Hippocampal formation (tissue), 2 donors: ENCODE measurements at places on chromosomes 12 and 14.

DNA sequence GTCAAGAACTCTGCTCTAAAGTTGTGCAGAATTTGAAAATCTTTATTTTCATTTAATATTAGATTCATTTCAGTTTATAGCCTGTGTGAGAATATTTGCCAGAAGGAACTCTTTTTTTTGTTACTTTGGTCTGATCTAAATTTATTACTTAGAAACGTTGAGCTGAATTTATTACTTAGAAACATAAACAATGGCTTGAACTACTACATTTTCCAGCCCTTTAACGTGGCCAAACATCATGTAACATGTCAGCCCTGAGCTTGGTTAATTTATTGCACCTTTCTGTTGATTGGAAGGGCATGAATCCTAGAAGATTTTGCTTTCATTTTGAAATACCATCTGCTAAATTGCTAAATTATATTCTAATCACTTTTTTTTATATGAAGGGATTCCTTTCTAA, 241.4 kb downstream of the TMEM117 start:
- no peak for DNase-seq

GRCh38 chr14:24171422-24172260, at the start of gene REC8:
Gene REC8 (plus strand): TSS chr14:24172080. CDS start chr14:24172553, 473 bp downstream.
- DNase-seq = peak; percentile 90

- no peak for DNase-seq
Measured at GRCh38 chr12:19654650-19655376, 215.5 kb downstream of the AEBP2 start.

GRCh38 chr14:83826838-83827237, 1703.1 kb upstream of the FLRT2 start:
- DNase-seq = no peak

GRCh38 chr12:54373649-54374561, 9.6 kb upstream of the GPR84 start:
- no peak for DNase-seq

DNA sequence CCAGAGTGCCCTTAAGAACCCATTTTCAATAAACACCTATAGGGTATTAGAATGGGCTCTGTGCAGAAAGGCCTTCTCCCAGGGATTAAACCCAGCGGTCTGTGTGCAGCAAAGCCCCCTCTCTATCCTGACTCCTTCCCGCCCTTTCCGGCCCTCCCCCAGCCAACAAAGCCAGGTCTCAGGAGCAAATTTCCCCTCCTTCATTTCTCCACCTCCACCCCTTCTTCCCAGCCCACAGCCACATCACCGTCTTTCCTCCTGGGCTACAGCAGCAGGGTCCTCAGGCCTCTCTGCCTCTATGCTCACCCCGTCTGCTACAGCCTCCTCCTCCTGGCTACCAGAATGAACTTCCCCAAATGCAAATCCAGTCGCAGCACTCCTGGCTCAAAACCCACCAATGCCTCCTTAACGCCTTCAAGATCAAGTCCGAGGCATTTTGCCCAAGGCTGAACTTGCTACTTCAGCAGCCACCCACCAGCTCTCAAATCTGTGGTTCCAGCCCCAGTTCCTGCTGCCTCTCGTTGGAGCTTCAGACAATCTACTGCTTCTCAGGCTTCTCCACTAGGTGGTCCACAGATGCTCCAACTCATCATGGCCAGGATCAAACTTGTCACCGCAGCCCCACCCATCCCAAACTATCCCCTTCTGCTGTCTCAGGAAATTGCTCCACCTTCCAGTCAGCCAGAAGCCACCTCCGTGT, 134.8 kb downstream of the BCL11B start:
- no peak for DNase-seq

DNA sequence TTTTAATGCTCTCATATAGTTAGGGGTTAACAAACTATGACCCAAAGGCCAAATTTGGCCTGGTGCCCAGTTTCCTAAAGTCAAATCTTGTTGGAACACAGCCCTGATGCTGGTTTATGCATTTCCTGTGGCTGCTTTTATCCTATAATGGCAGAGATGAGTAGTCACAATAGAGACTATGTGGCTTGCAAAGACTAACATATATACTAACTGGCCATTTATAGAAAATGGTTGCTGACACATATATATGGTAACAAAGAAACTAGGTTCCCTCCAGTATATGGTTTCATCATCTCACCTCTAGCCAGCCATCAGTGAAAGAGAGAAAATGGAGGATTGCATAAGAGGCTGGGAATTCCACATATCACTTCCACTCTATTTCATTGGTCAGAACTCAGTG, 10.8 kb downstream of the NAV3 start:
- no peak for DNase-seq

GRCh38 chr12:105076098-105076497, 8.2 kb downstream of the ALDH1L2 start:
- no peak for DNase-seq

DNA sequence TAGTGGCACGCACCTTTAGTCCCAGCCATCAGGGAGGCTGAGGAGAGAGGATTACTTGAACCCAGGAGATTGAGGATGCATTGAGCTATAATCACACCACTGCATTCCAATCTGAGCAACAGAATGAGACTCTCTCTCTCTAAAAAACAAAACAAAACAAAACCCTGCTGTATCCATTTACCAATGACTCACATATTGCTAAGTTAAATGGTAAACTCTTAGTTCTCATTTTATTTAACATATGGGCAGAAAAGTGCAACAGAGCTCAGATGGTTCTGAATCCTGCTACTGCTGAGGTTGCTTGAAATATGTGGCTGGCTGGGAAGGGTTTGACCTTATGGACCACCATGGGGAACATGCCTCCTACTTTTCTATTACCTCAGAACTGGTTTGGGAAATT, 33.7 kb upstream of the CCNT1 start:
- DNase-seq = no peak

DNA sequence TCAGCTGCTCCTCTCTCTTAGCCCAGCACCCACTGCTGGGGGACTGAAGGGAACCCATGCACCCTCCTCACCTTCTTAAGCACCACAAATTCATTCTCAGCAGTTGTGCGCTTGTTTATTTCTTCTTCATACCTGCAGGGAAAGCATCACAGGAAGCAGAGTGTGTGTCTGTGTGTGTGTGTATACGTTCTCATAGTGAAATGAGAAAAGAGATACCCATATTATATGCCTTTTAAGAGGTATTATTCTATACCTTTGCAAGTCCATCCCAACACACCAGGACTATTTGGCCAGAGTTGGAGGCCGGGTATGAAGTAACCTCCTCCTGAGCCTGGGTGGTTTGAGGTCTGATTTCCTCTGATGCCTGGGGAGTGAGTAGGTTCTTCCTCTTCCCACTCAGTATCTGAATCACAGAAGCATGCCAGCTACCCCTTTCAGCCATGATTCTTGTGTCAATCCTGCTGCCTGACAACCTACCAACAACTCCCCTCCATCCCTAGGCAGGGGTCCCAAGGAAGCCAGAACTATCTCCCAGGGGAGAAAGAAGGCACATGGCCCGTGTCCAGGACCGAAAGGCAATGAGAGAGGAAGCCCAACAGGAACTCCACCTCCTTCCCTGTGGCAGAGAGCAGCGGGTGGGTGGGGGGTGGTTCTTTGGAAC, 3.0 kb downstream of the KRT73 start:
- no peak for DNase-seq

DNA sequence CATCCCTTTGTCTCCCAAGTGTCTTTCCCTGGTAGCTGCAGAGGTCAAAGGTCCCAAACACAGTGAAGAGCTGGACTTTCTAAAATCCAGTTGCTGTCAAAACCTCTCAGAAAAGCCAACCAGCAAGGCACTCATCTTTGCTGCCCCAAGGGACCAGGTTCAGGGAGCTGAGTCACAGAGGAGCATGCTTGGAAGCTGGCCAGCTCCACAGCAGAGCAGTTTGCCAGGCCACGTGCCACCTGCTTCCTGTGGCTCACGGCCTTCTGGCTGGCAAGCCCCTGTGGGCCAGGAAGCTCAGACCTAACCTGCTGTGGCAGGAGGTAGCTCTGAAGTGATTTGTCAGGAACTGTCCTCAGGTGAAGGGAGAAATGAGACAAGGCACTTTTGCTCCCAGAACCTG, 3.6 kb downstream of the ISCU start:
- no peak for DNase-seq

GRCh38 chr12:11805043-11805442, 155.6 kb downstream of the ETV6 start:
- DNase-seq = no peak
